Hepatocyte (in vitro differentiated cells): ENCODE measurements at places on chromosomes 4 and X. TPM values are rescaled to one million over a fixed set of nuclear protein-coding genes. Genes with fewer than 3 reads are reported as not detected.

The CXCL11 gene
- total RNA-seq = not detected in 2 replicates

The SPATA4 gene
- not detected in 2 replicates for total RNA-seq

The DCAF12L1 gene
- total RNA-seq = 1.0 and 2.0 TPM in 2 replicates

The MAGEB10 gene
- not detected in 2 replicates for total RNA-seq

The APELA gene
- total RNA-seq = 1.5 and 1.6 TPM in 2 replicates

The ZAR1 gene
- total RNA-seq = not detected in 2 replicates

The AVPR2 gene
- total RNA-seq = 1.2 TPM in 1 of 2 replicates, not detected in the other

The RBMX gene
- total RNA-seq = 253 and 262 TPM in 2 replicates

The TRIM2 gene
- total RNA-seq = 82.1 and 84.1 TPM in 2 replicates

The HDX gene
- 4.4 and 9.4 TPM in 2 replicates for total RNA-seq

The PGAM4 gene
- total RNA-seq = not detected in 2 replicates

The UGT2B15 gene
- total RNA-seq = 103 and 119 TPM in 2 replicates

The FHDC1 gene
- total RNA-seq = 3.1 TPM in 2 replicates

The AGTR2 gene
- 0.23 and 0.48 TPM in 2 replicates for total RNA-seq

The DCAF4L1 gene
- 0.04 and 0.10 TPM in 2 replicates for total RNA-seq

The CSAG1 gene
- not detected in 2 replicates for total RNA-seq

The SMARCAD1 gene
- total RNA-seq = 50.0 and 58.1 TPM in 2 replicates

The FOXO4 gene
- total RNA-seq = 9.7 and 10.8 TPM in 2 replicates

The SHISA3 gene
- 0.17 and 1.5 TPM in 2 replicates for total RNA-seq

The SSX3 gene
- total RNA-seq = not detected in 2 replicates

The ARHGAP6 gene
- total RNA-seq = 6.9 and 7.9 TPM in 2 replicates

The IL13RA2 gene
- 0.17 TPM in 1 of 2 replicates, not detected in the other for total RNA-seq

The HAND2 gene
- 67.9 and 69.7 TPM in 2 replicates for total RNA-seq

The CT45A1 gene
- not detected in 2 replicates for total RNA-seq
